ENCODE measurements at places on chromosomes 12 and 14.

DNA sequence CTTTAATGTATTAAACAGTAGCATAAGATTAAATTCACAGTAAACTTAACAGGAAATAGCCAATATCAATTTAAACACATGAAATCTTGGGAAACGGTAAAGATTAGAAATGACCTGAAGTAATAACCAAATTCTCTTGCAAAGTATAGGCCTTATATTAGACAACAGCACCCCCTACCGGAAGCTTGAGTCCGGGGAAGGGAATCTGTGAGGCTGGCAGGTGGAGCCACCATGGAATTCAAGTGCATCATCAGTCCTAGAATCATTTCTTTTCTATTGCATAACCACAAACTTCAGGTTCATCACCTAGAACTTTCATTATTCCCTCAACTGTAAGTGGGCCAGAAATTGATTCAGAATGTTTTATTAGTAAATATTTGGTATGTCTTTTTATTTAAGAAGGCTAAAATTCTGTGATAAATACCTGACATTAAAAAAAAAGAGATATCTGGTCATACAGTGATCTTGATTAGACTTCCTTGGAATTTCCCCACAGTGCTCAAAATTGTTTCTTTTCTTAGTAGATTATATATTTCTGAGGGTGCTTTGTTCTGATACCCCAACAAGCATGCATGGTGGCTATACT, 48.6 kb downstream of the AP5M1 start:
- DNase-seq, result peak; percentile 63

GRCh38 chr12:19739195-19739776, 300.0 kb downstream of the AEBP2 start:
- peak; percentile 20 for DNase-seq

DNA sequence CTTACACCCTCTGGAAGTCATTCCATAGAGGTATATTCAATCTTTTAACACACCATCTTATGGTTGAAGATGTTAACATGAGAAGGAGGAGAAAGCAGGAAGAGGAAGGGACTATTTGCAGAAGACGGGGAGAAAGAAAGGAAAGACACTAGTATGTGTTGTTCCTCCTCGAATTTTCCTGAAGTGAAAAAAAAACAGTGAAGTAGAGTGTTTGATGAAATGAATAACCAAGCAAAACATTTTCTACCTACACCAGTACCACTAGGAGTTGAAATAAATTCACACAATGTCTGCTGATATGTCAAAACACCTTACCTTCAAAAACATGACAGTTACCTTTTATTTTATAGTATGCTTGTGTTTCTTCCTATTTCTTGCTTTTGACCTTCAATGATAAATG, 1.4 kb upstream of the CNOT2 start:
- no peak for DNase-seq

- DNase-seq, result no peak
Observed at GRCh38 chr12:115570069-115570777, 707.3 kb downstream of the MED13L start.

DNA sequence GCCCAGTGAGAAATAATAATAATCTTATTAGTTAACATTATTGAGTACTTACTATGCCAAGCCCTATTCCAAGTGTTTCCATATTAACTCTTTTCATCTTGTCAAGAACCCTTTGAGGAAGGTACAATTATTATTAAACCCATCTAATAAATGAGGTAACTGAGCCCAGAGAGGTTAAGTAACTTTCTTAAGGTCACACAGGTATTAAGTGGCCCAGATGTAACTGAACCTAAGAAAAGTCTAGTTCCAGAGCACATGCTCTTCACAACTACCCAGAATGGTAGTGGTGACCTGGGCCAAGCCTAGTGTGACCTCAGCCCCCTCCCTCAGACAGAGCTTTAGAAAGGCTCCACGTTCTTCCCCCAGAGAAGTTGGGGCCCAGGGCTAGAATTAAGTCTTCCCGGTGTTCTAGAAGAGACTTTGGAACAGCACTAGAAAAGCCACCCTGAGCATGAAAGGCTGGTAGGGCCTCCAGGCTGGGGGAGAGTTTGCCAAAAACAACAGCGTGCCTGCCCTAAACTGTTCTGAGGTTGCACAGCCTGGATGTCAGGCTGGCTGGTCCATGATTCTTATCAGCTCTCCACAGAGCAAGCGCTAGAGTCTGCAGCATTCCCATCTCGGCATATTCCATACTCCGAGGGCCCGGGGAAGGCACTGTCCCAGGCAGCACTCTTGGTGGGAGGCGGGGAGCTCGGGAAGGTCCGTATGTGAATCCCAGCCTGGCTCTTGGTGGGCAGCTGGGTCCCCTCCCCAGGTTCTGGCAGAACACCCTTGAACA, 41.3 kb upstream of the CTDSP2 start:
- DNase-seq, result no peak

- DNase-seq, result no peak
Observed at GRCh38 chr12:9856894-9857293, 12.3 kb downstream of the CLEC2B start.

DNA sequence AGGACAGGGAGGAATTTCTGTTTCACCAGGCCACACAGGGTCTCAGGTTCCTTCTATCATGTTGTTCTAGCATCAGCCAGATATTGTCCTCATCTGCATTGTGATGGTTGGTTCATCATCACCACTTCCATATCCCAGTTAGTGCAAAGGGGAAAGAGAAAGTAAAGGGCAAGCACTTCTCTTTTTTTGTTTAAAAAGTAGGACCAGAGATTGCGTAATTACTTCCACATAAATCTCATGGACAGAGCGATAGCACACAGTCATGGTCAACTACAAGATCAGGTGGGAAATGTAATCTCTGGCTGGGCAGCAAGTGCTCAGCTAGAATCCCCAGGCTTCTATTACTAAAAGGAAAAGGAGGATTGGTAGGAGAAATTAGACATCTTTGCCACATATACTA, 155.1 kb downstream of the KIF21A start:
- DNase-seq, result no peak
